ENCODE measurements at places on chromosomes 2 and 18. TPM values are rescaled to one million over a fixed set of nuclear protein-coding genes. Genes with fewer than 3 reads are reported as not detected.

DNA sequence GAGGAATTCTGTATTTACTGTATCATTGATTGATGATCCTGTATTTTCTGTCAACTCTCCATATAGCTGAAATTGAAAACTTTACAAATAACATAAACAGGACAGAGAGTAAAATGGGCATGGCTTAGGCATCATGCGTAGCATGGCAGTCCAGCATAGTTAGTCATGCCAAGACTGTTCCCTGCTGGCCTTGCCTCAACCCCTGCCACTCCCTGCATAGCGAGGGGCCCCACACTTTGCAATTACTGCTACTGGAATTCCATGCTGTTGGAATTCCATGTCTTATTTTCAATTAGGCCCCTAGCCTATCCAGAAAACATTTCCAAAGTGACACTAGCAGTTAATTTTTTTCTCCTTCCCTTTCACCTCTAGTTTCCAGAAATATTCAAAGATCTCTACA, 15.1 kb upstream of the SOX11 start:
- H3K4me1 ChIP-seq: no peaks in the 10 kb centered on the region
- no peak overlapping the region for H3K4me3 ChIP-seq
- H3K27ac ChIP-seq: no peak overlapping the region
- H3K27me3 ChIP-seq: no peaks in the 10 kb centered on the region

DNA sequence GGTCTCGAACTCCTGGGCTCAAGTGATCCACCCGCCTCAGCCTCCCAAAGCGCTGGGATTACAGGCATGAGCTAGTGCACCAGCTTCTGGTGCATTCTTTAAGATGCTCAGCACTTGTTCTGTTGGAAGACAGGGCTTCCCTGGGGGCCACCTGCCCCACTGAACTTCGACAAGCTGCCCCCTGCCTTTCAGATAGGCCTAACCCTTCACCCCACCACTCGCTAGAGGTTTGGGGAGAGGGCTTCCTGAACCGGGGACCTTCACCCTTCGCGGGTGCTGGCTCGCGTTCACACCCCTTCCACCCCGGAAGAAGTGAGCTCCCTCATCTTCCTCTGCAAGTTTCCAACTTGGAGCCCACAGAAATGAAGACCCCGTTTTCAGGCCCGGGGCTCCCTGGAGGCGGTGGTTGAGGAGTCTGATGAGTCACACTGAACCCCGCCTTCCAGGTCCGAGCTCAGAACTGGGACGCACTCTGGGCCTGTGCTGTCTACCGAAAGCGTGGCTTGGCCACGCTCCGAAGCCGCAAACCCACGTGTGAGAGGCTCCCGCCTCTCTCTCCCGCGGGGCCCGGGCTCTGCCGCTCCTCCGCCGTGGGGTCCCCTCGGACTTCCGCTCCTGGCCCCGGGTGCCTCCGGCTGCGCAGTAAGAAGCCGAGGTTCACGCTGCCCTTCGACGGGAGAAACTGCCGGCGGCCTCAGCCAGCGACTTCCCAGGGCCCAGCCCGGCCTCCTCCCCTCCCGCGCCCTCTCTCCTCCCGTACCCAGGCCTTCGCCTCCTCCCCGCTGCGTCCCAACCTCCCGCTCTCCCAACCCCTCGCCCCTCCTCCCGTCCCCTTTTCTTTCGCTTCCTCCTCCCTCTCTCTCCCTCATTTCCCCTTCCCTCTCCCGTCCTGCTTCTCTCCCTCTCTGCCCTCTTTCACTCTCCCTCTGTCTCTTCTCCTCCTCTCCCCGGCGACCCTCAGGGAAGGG, 47.5 kb upstream of the SP3 start:
- peak overlapping the region; percentile 94 for H3K27ac ChIP-seq
- no peaks in the 10 kb centered on the region for H3K27me3 ChIP-seq
- peak; percentile 90 for DNase-seq
- H3K4me3 ChIP-seq: no peak overlapping the region
- H3K4me1 ChIP-seq: peaks cover 9% of the 10 kb centered on the region

The KIF5C gene
- total RNA-seq: 1.6 TPM

GRCh38 chr2:27854229-27854862, 35.8 kb downstream of the RBKS start:
- no peak overlapping the region for H3K4me3 ChIP-seq
- no peak for DNase-seq
- no peak overlapping the region for H3K27ac ChIP-seq
- no peaks in the 10 kb centered on the region for H3K4me1 ChIP-seq

GRCh38 chr2:62145478-62146100, 50.3 kb upstream of the B3GNT2 start:
- no peak for DNase-seq
- no peak overlapping the region for H3K4me3 ChIP-seq
- H3K4me1 ChIP-seq: no peaks in the 10 kb centered on the region
- H3K27me3 ChIP-seq: no peaks in the 10 kb centered on the region

The CREG2 gene
- total RNA-seq: 8.4 TPM

DNA sequence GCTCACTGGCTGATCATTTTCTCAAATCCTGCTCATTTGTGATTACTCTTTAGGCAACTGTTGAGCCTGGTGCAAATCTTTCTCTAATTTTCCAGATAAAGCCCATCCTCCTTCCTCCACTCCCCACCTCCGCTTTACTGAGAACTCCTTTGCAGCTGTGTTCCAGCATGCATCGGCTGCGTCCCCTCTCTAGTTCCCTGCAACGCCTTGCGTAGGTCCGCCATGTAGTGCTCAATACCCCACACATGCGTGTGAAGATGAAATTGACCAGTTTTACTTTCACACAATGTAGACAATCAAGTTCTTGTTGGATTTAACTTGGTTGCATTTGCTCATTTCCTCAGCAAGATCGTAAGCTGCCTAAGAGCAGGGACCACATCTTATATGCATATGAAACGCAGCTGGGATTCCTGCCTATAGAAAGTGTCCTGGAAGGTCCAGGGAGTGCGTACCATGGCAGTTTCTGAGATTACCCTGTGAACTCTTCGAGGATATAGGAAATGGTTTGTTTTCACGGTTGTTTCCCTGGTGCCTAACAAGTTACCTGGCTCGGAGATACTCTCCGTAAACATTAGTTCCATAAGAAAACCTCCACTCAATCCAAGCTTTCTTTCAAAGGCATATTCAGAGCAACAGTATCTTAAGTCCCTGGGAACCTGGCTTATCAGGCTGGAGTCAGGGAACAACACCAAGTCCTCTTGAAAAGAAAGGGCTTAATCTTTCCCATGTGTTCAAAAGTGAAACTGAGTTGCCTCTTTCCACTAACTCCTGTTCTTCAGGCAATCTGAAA, 766.4 kb upstream of the ID2 start:
- H3K27ac ChIP-seq: no peak overlapping the region
- H3K27me3 ChIP-seq: no peaks in the 10 kb centered on the region
- no peaks in the 10 kb centered on the region for H3K36me3 ChIP-seq
- DNase-seq: no peak

DNA sequence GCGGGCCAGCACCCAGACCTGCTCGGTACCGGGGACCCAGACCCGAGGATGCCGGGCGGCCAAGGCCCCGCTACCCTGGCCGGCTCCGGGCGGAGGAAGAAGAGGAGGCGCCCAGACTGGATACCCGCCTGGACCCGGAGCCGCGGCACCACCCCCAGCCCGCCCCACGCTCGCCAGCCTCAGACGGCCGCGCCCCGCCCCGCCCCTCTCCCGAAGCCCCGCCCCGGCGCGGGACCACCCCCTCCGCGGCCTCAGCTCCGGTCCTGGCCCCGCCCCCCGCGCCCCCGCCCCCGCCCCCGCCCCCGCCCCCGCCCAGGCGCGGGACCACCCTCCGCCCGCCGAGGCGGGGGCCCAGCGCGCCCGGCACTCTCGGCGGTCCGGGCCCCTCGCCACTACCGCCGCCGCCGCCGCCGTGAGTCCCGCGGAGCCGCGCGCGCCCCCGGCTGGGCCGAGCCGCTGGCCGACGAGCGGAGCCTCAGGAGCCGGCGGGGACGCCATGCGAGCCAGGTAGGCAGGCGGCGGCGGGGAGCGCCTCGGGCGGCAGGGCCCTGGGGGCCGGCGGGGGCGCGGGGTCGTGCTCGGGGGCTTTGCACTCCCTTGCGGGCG, at the start of gene SH3BP4:
Gene SH3BP4 (plus strand): TSS at position 354 of the 606 bp plus-strand sequence. CDS start 82,986 bp downstream, outside the sequence.
- peaks cover 10% of the 10 kb centered on the region for H3K4me1 ChIP-seq
- peak within 1 kb of the TSS; percentile 71 for H3K4me3 ChIP-seq
- no peaks in the 10 kb centered on the region for H3K36me3 ChIP-seq

- DNase-seq: no peak
- no peak overlapping the region for H3K27ac ChIP-seq
- H3K36me3 ChIP-seq: no peaks in the 10 kb centered on the region
- no peak overlapping the region for H3K4me3 ChIP-seq
- H3K4me1 ChIP-seq: no peaks in the 10 kb centered on the region
These were observed 17.4 kb downstream of the GPR45 start for GRCh38 chr2:105258835-105259350.

The ANKRD44 gene
- total RNA-seq: 87.7 TPM

The DLX1 gene
- total RNA-seq: not detected

The DSG1 gene
- total RNA-seq: not detected

The SMARCAL1 gene
- total RNA-seq: 22.3 TPM

DNA sequence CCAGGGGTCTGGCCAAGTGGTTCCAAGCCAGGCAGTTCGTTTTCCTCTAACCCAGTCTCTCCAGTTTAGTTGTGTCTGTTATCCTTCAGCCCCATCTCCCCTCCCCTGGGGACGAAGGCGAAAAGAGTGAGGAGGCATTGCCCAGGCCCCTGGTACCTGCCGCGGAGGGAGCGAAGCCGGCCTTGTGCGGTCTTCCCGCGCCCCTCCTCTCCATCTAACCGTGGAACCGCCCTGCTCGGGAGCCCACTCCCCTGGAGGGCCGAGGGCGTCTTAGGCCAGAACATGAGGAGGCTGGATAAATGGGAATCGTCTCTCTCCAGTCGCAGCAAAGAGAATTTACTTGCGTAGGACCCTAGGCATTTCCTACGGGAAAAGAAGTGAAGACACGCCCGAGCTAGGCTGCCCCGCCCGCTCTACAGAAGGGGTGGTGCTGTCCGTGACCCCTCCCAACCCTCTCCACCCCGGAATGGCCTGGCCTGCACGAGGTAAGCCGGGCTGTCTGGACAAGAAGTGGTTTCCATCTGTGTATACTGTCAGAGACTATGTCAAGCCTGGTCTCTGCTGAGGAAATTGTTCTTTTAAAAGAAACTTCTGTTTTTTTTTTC, 156.2 kb downstream of the MIB1 start:
- H3K27me3 ChIP-seq: no peaks in the 10 kb centered on the region
- no peak for DNase-seq
- H3K36me3 ChIP-seq: no peaks in the 10 kb centered on the region

GRCh38 chr2:181578829-181579228, 78.1 kb downstream of the CERKL start:
- no peaks in the 10 kb centered on the region for H3K27me3 ChIP-seq
- H3K4me3 ChIP-seq: no peak overlapping the region
- H3K27ac ChIP-seq: no peak overlapping the region
- H3K36me3 ChIP-seq: no peaks in the 10 kb centered on the region
- no peak for DNase-seq

DNA sequence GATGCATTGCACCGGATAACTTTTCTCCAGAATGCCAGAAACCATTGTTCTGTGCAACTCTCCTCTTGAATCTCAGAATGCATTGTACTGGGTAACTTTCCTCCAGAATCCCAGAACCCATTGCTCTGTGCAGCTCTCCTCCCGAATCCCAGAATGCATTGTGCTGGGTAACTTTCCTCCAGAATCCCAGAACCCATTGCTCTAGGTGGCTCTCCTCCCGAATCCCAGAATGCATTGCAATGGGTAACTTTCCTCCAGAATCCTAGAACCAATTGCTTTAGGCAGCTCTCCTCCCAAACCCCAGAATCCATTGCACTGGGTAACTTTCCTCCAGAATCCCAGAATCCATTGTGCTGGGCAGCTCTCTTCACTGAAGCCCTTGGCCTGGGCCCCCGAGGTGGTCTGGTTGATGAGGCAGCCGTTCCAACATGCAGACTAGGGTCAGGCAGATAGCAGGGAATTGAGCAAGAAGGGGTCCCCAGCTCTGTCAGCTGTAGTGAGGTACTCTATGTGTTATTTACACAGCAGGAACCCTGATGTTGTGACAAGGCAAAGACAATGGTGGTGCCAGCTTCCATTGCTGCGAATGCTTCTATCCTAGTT, 9.4 kb downstream of the FOSL2 start:
- no peaks in the 10 kb centered on the region for H3K27me3 ChIP-seq
- H3K36me3 ChIP-seq: peaks cover 90% of the 10 kb centered on the region
- H3K4me1 ChIP-seq: peaks cover 59% of the 10 kb centered on the region
- H3K27ac ChIP-seq: no peak overlapping the region

DNA sequence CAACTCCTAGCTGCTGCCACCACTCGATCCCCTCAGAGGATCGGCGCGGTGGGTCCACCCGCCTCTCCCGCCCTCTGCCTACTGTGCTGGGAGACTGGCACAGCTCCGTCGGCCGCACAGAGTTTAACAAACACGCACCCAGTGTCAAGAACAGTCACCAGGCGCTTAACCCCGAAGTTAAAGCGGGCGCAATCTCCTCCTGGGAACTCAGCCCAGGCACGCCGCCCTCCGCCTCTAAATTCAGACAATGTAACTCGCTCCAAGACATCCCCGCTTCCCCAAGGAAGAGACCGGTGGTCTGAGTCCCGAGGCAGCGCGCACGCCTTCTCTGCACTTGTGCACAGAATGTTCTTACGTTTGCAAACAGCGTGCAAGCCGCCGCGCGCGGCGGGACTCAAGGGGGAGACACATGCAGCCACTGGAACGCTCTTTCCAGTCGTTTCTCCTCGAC, 533 bp downstream of the CXCR4 start:
- DNase-seq: peak; percentile 92
- peaks cover 36% of the 10 kb centered on the region for H3K4me1 ChIP-seq
- peak overlapping the region; percentile 60 for H3K4me3 ChIP-seq
- H3K36me3 ChIP-seq: peaks cover 5% of the 10 kb centered on the region
- H3K27me3 ChIP-seq: no peaks in the 10 kb centered on the region
- H3K27ac ChIP-seq: peak overlapping the region; percentile 90

- DNase-seq: no peak
- H3K4me1 ChIP-seq: no peaks in the 10 kb centered on the region
- no peak overlapping the region for H3K27ac ChIP-seq
- H3K27me3 ChIP-seq: no peaks in the 10 kb centered on the region
- no peaks in the 10 kb centered on the region for H3K36me3 ChIP-seq
These were observed 66.5 kb downstream of the RIT2 start for GRCh38 chr18:43049021-43049420.

The UGT1A10 gene
- total RNA-seq: not detected

DNA sequence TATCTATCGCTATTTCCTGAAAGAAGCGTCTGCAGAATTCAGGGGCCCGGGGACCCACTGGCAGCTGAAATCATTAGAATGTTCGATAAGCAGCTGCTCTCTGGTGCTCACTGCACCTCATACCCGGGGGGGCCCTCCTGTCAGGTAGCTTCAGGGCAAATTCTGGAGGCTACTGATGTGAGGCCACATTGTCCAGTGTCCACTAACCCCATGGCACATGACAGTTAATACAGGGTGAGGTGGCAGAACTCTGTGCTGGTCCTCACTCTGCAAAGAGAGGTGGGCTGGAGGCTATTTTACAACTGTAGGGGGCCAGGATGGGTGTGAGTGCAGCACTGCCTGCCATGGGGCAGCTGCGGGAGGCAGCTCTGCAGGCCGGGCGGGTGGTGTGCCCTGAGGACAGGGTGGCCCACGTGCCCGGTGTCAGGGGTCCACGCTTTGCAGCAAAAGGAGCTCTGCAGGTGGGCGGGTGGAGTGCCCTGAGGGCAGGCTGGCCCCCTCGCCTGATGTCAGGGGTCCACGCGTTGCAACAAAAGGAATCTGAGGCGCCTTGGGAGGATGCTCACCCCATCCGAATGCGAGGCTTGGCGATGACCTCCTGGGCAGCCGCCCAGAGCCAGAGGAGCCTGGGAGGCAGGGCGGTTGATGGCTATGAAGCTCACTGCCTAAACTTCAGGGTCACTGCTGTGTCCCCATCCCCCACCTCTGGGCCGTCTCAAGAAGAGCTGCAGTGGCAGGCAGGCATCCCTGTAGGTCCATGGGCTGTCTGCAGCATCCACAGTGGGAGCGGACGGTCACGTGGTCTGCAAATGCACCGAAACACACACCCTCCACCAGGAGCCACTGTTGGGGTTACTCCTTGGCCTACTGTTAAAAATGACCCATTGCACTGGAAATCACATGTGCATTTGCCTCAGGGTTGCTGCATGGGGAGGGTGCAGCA, 207.0 kb upstream of the SALL3 start:
- peak; percentile 18 for DNase-seq
- no peaks in the 10 kb centered on the region for H3K36me3 ChIP-seq
- H3K4me1 ChIP-seq: no peaks in the 10 kb centered on the region
- H3K4me3 ChIP-seq: no peak overlapping the region

All from upper lobe of left lung (tissue), 6 donors.